Muscle of arm (tissue), 14 donors: ENCODE measurements at places on chromosomes 4 and X.

DNA sequence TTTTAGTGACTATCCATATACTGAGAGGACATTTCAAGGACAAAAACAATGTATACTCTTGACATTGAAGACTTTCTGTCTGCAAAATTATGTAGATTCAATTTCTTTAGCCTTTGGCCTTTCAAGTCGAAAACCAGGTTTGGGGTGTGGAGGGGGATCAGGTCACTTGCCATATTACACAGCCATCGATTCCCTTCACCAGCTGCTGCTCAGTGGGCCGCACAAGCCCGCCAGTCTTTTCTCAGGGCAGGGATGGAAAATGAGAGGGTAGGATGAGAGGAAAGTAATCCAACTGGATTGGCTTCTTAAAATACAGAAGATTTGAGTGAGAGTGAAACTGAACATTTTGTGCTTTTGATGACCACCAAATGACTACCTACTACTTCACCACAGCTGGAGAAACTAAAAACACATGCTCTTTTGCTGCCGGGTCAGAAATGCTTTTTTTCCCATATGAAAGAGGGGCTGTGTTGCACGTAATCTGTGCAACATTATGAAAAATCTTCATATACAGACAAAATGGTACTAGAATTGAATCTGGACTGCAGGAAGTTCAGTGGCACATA is 51.4 kb downstream of the FHL1 start:
- DNase-seq, result no peak

- DNase-seq, result peak; percentile 18
Measured at GRCh38 chr4:161714931-161715330, 448.9 kb downstream of the FSTL5 start.

DNA sequence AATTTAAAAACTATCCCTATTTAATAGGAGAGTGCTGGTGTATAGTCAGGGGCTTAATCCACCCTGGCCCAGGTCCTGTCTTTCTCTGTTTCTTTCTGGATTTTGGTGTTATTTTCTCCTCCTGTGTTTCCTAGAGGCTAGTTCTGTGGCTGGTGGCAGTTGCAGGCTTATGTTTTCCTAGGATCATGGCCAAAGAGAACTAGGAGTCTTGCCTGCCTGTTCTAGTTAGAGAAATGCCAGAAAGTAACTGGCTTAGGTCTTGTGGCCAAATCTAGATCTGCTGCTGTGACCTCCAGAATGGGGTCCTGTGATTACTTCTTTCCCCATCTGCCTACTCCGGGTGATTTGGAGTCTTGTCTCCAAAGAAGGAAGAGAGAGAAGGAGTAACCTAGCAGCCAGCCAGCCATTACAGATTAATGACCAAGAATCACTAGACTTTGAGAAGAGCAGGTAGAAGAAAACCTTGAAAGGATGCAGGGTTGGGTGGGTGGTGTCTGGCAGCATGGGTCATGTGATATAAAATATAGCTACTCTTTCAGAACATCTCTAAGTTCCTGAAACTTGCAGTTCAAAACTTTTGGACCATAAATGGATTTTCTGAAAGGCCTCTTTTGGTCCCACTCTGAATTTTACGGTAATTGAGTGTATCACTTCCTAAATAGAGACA is 117.9 kb downstream of the STIM2 start:
- no peak for DNase-seq

- no peak for DNase-seq
Measured at GRCh38 chrX:22999696-23000223, at the start of gene DDX53. Gene DDX53 (plus strand): TSS chrX:22999960. CDS start chrX:23000058, 98 bp downstream.
